EH (cell line): ENCODE measurements at places on chromosomes 6 and 20.

- DNase-seq: no peak
Observed at GRCh38 chr6:115773741-115774140, 286.9 kb downstream of the FRK start.

DNA sequence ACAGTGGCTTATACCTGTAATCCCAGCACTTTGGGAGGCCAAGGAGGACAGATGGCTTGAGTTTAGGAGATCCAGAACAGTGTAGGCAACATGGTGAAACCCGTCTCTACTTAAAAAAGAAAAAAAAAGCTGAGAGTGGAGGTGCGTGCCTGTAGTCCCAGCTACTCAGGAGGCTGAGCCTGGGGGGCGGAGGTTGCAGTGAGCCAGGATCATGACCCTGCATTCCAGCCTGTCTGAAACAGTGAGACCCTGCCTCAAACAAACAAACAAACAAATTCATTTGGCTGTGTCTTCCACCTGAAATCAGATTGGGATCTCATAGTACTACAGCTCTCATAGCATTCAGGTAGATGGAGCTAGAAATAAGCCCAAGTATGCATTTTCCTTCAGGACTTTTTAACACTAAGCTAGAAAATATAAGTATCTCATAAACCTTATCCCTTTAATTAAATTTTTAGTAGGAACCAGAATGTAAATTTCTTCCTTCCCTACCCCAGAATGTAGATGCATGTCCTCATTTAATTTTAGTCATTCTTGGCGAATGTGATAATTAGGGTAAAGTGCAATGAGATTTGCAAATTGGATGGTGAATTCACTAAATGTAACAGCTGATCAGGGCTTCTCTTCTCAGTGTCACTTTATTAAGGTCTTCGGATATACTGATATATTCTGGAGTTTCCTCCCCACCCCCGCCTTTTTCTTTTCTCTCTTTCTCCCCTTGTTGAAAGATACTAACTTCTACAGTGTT, 190.4 kb downstream of the CDKAL1 start:
- no peak for DNase-seq

DNA sequence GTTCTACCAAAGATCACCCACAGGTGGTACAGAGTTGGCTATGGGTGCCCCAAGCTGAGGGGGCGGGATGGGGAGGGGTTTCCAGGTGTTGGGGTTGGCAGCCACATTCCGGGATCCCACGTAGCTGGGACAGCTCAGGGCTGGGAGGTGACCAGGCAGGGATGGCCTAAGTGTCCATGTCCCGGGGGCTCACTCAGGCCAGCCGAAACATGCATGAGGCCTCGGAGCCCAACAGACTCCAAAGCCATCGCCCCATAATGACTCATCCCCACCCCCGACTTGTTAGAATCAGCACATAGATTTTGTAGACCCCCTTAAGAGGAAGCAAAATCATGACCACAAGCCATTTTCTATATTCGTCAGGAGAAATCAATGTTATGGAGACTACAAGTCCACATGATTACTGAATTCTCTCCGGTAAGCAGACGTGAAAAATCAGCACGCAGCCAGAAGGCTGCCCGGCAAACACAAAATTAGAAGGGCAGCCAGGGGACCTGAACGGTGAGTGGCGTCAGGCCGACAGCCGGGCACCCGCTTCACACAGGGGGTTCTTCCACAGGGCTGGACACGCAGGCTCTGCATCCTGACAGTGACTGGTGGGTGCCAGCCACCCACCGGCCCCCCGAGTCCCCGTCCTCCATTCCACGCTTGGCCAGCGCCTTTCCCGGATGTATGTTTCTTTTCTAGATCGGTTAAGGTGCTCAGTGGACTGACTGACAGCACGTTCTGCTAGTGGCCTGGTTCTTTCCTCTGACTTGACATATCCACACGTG, 81.2 kb downstream of the RAMACL start:
- DNase-seq: no peak

- peak; percentile 59 for DNase-seq
Observed at GRCh38 chr6:44006123-44006871, 121.0 kb downstream of the MRPL14 start.

DNA sequence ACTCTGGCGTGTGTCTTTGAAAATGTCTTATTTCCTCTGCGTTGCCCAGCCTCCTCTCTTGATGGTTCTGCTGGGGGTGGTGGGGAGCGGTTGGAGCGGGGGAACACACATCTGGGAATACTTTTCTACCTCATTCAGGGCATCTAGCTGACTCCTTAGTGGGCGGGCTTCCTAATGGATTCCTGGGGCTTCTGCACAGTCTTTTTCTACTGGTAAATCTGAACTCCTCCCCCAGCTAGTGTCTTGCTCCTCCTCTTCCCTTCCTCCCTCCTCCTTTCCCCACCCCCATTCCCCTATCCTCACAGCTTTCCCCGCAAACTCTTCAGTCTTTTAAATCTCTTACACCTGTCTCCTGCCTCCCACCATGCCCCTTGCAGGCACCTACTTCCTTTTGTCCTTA, 74.4 kb downstream of the PRL start:
- DNase-seq: no peak

DNA sequence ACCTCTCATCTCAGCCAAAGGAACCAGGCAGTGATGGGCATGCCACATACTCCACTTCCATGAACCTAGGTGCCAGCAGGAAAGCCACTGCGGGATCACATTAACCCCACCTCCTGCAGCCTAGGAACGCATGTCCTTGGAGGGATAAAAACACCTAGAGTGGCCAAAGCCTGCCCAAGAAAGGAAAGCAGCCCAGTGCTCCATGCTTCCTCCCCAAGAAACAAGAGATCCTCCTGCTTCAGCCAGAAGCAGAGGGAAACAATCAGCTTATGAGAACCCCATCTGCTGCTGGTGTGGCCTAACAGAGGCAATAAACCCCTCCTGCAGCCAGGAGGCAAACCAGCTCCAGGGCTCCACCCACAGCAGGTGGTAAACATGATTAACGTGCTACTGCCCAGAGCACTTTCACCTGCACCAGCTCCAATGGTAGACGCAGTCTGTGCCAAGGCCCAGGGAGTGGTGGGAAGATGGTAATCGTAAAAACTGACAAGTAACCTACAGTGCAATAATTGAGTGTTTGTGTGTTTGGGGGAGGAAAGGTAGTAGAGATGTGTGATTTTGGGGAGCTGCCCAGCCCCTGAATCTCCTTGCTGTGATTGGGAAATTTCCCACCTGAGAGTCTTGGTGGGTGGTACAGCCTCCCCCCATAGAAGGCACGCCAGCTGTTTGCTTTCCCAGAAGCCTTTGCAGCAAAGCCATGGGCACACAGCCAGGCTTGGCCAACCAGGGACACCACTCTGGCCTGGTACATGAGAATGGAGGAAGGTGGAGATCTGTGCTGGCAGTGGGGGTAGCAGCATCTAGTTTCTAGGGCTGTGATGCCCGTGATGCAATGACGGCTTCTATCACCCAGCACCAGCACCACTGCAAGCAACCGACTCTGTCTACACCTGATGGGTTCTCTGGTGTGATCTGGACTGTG, 50.6 kb upstream of the TBC1D7 start:
- no peak for DNase-seq

DNA sequence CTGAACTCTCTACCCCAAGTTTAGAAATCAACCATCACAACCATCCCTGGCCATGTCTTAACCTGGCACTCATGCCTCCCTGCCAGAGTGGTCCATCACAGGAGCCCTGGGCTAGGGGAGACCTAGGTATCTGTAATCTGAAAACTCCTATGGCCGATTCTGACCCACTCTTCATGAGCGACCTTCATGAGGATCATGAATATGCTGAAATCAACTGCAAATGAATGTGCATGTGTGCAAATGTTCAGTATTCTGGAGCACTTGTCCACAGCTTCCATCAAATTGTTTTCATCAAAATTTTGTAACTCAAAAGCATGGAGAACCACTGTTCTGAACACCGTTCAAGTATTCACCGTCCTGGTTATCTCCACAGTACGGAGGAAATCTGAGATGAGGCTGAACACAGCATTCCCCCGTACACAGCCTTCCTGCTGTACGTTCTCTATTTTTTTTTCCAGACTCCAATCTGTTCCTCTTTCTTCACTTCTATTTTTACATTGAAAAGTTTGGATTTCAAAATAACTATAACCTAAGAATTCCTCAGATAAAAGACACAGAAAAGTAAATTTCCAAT, 17.7 kb downstream of the METTL24 start:
- no peak for DNase-seq

DNA sequence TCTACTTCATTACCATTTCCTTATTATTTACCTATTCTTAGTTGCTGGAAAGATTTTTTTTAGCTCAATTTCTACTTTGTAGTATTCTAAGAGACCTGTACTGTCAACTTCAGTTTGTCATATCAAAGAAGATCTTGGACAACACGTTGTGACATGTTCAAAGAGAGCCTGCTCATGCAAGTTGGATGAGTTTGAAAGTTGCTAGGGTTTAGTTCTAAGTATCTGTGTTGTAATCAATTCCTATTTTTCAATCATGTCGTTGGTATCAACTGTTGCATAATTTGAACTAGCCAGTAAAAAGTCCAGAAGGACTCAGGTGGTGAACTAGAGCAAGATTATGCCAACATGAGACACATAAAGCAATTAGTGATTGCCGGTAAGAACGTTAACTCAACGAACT, 30.2 kb downstream of the PKIB start:
- DNase-seq: no peak

DNA sequence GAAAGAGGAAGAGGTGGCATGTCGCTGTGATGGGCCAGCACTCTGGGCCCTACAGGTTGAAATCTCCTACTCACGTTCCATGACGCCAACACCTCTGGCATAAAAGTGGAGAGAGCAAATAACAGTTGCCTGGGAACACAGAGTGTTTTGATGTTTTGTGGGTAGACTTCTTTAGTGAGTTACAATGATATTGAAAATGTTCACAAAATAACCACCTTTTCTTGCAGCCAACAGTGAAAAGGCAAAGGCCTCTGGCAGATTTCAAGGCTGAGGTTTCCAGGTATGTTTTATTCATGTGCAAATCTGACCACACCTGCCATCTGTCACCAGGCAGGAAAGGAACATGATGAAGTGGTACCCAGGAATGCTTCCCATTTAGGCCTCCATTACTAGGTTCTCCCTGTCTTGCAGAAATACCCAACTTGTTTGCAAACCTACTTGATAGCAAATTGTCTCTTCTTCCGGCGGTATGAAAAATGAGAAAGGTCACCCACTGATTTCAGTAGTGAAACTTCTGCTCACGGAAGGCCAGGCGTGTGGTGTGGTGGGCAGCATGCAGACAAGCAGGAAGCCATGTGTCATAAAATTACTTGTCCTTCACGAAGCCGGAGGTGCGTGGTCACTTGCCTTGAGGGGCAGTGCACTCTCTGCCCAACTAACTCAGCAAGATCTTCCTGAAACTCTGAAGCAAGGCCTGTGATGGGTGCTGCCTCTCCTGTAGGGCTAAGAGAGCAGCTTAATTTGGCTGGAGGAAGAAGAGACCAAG, 299.1 kb upstream of the PRDM1 start:
- DNase-seq: no peak

DNA sequence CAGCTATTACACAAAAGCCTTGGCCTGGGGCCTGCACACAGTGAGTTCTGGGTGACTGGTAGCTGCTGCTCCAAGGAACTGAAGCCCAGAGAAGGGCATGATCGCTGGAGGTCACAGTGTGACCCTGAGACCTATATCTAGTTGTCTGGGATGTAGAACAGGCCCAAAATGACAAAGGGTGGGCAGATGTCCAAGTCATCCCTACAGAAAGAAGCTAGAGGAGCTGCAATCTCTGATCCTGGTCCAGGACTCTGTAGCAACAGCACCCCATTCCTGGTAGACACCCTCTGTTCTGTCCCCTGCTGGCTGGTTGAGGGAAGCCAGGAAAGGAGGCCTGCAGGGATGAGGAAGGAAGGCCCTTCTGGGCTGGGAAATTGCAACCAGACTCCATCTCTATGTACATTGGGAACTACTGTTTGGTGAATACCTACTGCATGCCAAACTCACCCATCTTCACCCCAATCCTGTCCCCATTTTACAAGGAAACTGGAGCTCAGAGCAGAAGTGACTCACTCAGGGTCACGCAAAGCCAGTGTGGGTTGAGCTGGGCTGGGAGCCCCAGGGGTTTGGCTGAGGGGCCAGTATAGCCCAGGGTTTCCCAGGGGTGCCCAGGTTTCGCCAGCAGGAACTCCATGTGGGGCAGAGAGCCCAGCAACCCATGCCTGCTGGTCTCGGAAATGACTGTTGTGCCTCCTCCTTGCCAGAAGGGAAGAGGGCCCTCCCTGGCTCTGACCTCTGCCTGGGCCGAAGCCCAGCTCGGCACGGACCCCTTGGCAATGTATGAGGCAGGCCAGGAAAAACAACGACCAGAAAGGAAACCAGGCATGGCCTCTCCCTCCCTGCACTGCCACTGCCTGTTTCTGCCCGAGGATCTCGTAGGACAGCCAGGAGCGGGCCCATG, 44.9 kb upstream of the TLDC2 start:
- peak; percentile 68 for DNase-seq
